ENCODE measurements at places on chromosomes 16 and 17. TPM values are rescaled to one million over a fixed set of nuclear protein-coding genes. Genes with fewer than 3 reads are reported as not detected.

DNA sequence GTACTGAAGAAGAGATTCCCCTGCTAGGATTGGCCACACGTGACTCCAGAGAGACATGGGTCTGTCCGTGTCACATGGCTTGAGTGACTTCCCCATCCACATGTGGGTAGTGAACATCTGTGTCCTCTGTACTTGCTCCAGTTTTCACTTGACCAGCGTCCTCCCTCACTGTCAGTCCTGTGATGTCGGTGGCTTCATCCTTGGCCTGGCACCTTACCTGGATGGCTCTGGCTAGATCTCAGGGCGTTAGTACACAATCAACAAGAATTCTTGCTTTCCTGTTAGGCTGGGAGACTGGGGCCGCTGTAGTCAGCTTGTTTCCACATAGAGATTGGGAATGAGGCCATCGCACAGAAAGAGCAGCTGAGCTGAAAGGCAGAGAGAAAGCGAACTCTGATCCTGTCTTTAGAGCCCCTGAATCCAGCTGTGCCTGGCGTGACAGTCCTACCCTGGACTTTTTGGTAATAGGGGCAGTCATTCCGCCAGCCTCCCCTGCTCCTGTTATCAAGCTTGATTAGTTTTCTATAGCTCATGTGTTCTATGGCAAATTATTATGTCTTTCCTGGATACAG lies 227.3 kb downstream of the SNX29 start:
- DNase-seq: peak; percentile 41

GRCh38 chr17:6496116-6496481 lies 51.8 kb downstream of the PIMREG start:
- no peak for DNase-seq

DNA sequence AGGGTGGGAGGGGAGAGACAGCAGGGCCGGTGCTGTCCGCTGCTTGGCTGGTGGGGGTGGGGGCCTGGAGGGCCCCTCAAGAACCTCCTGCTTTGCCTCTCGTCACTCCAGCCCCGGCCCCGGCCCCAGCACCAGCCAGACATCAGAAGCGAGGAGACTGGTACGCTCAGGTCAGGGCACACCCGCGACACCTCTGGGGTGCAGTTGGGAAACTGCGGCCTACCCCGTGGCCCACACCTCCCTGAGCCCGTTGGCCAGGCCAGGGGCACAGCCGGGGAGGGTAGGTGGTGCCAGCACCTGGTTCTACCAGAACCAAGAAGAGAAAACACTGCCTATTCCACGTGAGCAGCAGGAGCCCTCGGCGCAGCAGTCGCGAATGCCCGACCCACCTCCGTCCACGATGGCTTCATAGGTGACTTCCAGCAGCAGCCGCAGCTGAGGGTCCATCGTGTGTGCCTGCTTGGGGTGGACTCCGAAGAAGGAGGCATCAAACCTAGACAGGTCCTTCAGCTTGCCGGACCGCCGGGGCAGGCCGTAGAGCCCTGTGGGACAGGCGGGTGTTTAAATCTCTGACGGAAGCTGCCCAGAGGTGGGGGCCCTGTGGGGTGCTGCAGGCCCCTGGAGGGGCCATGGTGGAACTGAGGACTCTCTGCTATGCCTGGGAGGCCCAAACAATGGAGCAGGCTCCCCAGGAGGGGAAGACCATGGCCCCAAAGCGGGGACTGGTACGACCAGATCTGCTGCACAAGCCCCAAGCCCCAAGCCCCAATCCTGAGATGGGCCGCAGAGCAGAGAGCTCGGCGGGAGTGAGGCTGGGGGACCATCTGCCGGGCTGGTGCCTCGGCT lies 2.9 kb downstream of the FASN start:
- no peak for DNase-seq

GRCh38 chr17:73349138-73349537 lies 37.3 kb upstream of the CDC42EP4 start:
- peak; percentile 52 for DNase-seq

The ZNF423 gene
- 23.5 TPM for total RNA-seq

DNA sequence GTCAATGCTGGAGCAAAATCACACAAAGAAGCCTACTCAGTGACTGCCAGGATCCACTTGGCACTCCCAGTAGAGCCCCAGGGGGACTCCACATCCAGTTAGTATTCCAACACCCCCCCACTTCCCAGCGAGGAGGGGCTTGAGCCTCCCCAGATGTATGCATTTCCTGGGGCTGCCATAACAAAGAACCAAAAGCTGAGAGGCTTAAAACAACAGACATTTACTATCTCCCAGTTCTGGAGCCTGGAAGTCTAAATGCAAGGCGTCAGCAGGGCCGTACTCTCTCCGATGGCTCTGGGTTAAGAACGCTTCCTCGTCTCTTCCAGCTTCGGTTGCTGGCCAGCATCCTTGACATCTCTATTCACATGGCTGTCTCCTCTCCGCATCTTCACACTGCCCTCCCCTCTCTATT lies 23.0 kb upstream of the GNA13 start:
- no peak for DNase-seq

- no peak for DNase-seq
These were observed 34.3 kb downstream of the MGAT5B start for GRCh38 chr17:76902476-76902875.

The TPSB2 gene
- not detected for total RNA-seq

DNA sequence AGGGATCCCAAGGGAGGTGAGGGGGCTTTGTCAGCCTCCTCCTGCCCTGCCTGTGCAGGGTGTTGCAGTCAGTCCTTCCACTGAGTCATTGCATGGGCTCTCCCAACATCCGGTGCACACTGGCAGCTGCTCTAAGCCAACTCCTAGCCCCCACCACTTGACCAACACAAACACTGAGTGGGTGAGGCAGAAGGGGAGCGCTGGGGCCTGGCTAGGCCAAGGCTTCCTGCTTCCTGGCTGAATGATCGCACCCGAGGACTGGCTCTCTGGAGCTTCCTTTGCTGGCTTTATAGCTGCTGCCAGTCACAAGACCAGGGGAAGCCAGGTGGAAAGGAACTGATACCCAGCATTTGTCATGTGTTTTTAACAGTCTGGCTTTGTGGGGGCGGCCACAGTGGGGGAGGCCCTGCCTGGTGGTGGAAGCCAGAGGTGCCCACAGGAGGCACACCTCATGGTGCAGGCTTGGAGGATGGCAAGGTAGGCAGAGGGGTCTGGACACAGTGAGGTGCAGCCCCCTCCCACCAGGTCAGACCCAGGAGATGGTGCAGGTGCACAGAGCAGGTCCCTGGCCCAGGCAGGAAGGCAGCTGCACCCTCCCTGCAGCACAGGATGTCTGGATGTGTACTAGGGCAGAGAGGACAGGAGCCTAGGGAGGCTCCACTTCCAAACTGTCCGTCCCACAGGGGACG lies 6.8 kb downstream of the MPG start:
- peak; percentile 71 for DNase-seq

GRCh38 chr16:55725055-55725777 lies 69.4 kb downstream of the SLC6A2 start:
- DNase-seq: no peak

DNA sequence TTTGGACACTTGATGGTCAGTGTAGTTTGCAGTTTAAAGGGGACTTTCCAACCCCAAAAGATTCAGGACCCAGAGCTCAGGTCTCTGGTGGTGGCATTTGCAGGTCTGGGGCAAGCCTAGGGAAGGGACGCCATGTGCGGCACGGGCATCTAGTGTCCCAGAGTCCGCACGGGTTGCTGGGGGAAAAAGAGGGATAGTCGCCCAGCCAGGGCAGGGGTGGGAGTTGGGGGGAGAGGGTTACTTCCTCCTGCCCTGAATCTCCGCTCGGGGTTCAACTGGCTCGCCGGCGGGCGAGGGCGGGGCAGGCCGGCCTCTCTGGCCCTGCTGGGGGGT lies 239 bp upstream of the CA7 start:
- no peak for DNase-seq

GRCh38 chr17:34299027-34299426 lies 13.5 kb downstream of the CCL11 start:
- no peak for DNase-seq

The KRT32 gene
- total RNA-seq: not detected

DNA sequence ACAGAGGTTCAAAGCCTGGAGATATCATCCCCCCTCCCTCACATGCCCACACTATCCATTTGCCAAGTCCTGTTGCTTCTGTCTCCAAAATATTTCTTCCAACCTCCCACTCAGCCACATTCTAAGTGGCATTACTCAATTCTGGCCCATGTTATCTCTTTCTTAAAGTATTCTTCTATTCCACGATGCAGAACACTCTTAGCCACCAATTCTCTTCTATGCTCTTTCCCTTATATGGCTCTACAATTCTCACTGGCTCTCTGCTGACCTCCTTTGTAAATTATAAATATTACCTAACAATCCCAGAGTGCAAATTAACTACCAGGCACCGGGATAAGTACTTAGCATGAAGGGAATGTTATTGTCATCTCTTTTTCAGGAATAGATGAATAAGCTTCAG lies 82.4 kb downstream of the KCNJ2 start:
- DNase-seq: no peak

GRCh38 chr16:1707193-1707790 lies 1.3 kb downstream of the MAPK8IP3 start:
- no peak for DNase-seq

The ABCA8 gene
- 29.3 TPM for total RNA-seq

The SHISA6 gene
- 11.2 TPM for total RNA-seq

- no peak for DNase-seq
These were observed 12.3 kb upstream of the SEPHS2 start for GRCh38 chr16:30457743-30458560.

GRCh38 chr17:60599220-60599619 lies 773 bp upstream of the PPM1D start:
- no peak for DNase-seq

The TANC2 gene
- 223 TPM for total RNA-seq

The CDH8 gene
- 46.2 TPM for total RNA-seq

The WDR59 gene
- 141 TPM for total RNA-seq

- no peak for DNase-seq
These were observed 1.5 kb upstream of the ALDH3A2 start for GRCh38 chr17:19646788-19647696.

DNA sequence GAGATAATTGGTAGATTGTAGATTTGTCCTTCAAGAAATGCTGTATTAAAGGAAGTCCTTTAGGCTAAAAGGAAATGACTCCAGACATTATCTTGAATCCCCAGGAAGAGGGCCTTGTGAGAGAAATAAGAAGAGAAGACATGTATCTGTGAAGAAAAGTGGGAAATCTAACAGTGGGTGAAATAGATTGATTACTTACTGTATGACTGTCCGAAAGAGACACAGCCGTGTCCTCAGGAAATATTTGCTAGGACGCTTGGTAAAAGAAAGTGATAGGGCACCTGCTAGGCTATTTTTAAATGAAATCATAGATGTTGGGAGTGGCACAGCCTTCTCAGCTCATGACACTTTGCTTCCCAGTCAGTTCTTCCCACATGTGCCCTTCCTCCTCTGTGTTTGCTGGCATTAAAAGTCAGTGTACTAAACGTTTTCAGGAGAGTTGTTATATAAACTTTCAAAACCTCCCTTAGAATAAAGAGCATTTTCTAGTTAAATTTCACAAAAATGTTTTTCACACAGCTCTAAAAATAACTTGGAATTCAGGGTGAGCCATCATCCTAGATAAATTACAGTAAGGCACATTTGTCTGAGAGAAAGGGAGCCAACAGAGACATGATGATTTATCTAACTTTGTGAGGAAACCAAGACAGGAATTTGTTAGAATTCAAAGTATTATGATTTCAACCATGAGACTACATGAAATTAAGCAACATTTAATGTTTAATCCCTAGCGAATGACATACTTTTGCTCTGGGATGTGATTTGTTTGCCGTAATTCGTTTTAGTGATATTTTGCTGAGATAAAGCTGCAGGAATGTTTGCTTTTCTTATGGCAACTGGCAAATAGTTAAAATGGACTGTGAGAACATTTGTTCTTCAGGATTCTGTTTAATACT lies 35.0 kb downstream of the DHRS7B start:
- no peak for DNase-seq

GRCh38 chr16:62256406-62256805 lies 220.2 kb upstream of the CDH8 start:
- DNase-seq: no peak

The TBC1D3B gene
- 17.3 TPM for total RNA-seq

- DNase-seq: no peak
These were observed 43.1 kb downstream of the PIK3R5 start for GRCh38 chr17:8922451-8922850.
